ENCODE measurements at places on chromosomes 1 and 21. TPM values are rescaled to one million over a fixed set of nuclear protein-coding genes. Genes with fewer than 3 reads are reported as not detected.

DNA sequence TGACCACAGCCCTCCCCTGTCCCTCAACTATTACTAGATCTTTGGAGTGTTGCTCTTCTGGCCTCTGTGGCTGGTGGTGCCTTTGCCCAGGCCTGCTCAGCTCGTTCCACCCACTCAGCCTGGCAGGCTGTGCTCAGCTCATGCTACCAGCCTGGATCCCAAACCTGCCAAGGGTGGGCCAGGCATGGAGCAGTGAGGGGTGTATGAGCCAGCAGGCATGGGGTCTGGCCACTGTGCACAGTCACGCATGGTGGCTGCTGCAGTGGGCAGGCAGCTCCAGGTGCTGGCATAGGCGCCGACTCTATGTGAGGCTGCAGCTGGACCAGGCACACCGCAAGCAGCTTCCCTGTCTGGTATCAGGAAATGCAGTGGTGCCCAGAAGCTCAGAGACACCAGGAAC is 449.9 kb downstream of the MATN1 start:
- H3K4me3 ChIP-seq = no peak overlapping the region
- H3K4me1 ChIP-seq = peaks cover 3% of the 10 kb centered on the region
- DNase-seq = peak; percentile 63

GRCh38 chr1:65079941-65080340 is 68.1 kb upstream of the AK4 start:
- no peaks in the 10 kb centered on the region for H3K27me3 ChIP-seq
- H3K27ac ChIP-seq = no peak overlapping the region
- H3K36me3 ChIP-seq = no peaks in the 10 kb centered on the region

DNA sequence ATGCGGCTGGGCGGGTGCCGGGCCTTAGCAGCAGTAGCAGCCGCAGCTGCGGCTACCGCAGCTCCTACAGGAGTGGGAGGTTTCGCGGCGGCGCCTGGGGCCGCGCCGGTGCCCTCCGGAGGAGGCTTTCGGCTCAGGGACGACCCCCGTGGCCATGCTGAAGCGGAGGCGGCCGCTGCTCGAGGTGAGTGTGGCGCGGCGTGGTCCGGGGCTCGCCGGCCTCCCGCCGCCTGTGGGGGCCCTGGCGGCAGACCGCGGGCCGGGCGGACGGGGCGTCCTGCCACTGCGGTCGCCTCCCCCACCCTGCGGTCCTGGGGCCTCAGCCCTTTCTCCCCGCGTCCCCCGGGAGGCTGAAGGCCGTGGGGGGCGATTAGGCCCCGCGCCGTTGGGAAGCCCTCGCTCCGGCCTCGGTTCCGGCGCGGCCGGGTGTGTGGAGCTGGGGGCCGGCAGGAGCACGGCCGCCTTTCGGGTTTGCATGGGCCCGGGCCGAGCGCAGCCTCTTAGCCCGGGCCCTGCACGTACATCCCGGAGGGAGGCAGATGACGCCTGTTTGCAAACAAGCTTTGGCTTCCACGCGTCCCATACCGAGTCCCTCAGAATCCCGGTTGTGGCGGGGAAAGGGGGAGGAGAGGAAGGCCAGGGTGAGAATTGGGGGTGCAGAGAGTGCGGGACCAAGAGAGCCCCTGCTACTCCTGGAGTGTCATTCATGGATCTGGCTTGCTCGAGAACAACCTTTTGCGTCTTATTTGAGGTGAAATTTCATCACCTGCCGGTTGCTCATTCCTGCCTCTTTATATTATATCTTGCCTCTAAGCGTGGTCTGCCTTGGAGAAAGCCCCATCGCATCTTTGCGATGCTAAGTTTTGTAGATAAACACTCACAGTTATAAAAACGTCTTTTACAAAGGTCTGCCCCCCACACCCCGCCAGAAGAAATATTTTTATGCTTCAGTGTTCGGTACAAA is 613 bp downstream of the ZFYVE9 start:
- peak; percentile 65 for DNase-seq
- H3K4me1 ChIP-seq = peaks cover 44% of the 10 kb centered on the region
- peak overlapping the region; percentile 85 for H3K4me3 ChIP-seq

DNA sequence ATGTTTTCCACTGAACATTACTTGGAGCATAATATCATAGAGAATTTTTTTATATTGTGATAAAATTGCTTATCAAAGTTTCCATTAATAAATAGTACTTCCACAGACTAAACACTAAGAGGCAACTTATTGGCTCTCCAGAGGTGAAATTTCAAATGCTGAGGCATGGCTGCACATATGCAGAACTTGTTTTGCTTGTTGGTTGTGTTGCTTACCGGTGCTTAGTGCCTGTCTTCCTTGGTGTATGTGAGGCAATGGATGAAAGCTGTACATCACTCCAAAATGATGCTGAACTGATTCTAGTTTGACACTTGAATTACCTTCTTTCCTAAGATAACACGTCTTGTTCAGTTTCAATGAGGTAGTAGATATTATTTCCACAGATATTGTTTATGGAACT is 29.8 kb upstream of the GPR52 start:
- no peaks in the 10 kb centered on the region for H3K36me3 ChIP-seq
- H3K4me3 ChIP-seq = no peak overlapping the region
- no peaks in the 10 kb centered on the region for H3K27me3 ChIP-seq
- no peak for DNase-seq

- no peaks in the 10 kb centered on the region for H3K27me3 ChIP-seq
- H3K4me1 ChIP-seq = peaks cover 25% of the 10 kb centered on the region
- no peak for DNase-seq
- no peak overlapping the region for H3K27ac ChIP-seq
- H3K4me3 ChIP-seq = peak overlapping the region; percentile 77
Measured at GRCh38 chr1:88892357-88892877, 1.1 kb upstream of the GTF2B start.

GRCh38 chr1:151947140-151947539 is 37.8 kb upstream of the THEM4 start:
- H3K27ac ChIP-seq = peak overlapping the region; percentile 91
- H3K4me3 ChIP-seq = no peak overlapping the region
- no peak for DNase-seq
- H3K27me3 ChIP-seq = no peaks in the 10 kb centered on the region
- peaks cover 56% of the 10 kb centered on the region for H3K4me1 ChIP-seq

The SLAMF9 gene
- total RNA-seq = not detected

The C1orf115 gene
- total RNA-seq = 24.5 TPM
